ENCODE measurements at places on chromosomes 7 and 10.

DNA sequence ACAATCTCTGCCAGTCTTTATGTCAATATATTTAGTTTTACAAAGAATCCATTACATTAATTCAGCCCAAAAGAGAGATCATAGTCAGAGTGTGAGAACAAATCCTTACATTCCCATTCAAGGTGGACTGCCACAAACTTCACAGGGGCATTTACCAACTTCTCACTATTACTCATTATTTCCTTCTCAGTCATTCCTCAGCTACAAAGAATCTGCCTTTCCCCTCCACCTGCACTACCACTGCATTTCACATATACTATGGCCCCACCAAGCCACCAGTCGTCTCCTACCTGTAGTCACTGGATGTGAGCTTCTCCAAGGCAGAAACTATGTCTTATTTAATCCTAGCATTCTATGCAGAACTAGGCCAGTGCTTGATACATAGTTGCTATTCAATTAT is 94.3 kb downstream of the USP6NL start:
- no peak for DNase-seq

DNA sequence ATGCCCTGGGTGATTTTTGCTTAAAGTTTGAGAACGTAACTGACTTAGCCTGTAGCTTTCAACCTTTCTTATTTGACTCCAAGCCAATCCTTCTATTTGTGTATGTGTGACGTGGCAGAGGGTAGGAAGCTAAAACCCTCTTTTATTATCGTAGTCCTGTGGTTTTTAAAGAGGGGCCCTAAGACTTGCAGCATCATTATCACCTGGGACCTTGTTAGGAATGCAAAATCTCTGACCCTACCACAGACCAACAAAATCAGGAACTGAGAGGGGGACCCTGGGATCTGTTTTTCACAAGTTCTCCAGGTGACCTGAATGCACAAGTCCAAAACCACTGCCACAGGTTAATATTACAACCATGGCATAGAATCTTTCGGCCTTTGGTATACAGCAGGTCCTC is 80.1 kb downstream of the OSBPL3 start:
- no peak for DNase-seq

DNA sequence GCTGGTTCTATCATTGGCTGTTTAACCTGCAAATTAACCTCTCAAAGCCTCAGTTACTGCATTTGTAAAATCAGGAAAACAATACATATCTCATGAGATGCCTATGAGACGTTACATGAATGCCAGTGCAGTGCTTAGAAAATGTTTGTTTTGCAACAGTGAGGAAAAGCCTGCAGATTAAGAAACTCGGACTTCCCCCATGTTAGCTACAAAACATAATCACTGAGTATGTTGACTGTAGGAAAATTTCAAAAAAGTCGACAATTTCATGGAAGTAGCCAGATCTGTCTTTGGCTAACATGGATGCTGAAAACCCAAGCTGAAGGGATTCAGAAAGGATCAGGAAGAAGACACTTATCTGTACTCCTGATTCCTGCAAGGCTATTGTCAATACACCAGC is 121.4 kb downstream of the TRIL start:
- DNase-seq: no peak

DNA sequence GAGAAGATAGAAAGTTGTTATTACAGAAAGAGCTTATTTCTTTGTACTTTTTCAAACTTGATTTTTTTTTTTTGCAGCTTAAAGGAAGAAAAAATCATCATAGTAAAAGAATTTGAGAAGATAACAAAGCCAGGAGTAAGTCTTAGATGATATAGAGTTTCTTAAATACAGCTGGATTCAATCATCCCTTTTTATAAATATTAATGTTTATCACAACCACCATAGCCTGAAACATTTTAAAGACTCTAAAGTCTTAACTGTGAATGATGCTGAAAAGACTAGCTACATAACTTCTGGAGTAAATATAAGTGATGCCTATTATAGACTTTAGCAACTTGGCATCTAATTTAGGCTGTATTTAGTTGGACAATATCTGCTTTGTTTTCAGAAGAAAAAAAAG is 54.8 kb upstream of the FGL2 start:
- no peak for DNase-seq

DNA sequence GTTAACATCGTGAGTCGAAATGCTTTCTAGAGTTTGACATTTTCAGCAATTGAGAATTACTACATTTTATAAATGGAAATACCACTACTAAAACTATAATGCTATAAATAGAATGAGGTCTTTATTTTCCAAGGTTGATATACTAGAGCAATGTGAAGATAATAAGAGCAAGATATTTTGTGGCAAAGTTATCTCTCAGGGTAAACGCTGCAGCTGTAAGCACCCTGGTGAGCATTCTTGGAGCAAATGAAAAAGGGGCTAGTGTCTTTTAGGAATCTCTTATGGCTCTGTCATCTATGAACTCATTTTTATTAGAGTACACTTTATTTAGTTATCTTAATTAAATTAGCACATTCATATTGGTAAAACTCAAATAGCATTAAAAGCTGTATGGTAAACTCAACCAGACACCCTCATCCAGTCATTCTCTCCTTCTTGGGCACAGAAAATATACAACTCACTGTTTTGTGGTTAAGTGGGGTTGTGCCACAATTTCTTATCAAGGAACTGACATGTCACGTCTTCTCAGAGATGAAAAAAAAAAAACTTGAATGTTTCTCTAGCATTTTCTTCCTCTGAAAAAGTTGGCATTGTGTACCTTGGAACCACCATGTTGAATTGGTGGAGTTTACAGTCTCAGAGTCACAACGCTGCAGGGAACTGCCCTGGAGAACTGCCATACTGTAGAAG is 289.5 kb upstream of the PFKP start:
- no peak for DNase-seq

DNA sequence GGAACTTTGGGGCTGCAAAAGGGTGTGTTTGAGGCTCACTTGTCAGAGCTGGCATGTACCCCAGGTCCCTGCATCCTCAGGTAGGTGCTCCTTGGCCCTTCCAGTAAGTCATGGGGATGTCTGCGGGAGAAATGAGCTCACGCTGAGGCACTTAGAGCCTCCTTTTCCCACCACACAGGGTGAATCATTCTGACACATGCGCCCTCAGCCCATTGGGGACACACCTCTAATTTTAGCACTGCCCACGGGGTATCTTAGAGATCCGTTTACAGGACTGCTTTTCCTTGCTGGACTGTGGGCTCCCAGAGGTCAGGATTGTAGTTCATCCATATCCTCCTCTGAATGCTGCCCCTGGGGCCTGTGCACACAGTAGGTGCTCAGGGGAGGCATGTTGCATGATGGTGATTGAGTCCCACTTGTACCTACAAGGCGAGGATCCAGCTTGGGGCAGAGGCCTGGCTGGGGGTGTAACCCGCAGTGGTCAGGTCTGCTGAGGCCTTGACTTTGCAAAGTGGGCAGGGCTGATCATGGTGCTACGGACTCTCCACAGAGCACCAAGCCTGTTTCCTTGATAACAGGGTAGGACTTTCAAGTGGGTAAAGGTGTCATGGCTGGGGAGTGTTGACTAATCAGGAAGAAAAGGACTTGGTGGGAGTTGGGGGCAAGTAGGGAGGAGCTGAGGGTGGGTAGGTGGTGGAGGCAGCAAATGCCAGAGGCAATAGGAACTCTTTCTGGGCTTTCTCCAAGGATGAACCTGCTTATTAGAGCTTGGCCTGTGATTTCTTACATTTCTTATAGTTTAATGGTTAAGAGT is 5.8 kb downstream of the TSPAN15 start:
- DNase-seq: no peak

- DNase-seq: no peak
Observed at GRCh38 chr7:28434510-28434909, 22.2 kb downstream of the CREB5 start.

DNA sequence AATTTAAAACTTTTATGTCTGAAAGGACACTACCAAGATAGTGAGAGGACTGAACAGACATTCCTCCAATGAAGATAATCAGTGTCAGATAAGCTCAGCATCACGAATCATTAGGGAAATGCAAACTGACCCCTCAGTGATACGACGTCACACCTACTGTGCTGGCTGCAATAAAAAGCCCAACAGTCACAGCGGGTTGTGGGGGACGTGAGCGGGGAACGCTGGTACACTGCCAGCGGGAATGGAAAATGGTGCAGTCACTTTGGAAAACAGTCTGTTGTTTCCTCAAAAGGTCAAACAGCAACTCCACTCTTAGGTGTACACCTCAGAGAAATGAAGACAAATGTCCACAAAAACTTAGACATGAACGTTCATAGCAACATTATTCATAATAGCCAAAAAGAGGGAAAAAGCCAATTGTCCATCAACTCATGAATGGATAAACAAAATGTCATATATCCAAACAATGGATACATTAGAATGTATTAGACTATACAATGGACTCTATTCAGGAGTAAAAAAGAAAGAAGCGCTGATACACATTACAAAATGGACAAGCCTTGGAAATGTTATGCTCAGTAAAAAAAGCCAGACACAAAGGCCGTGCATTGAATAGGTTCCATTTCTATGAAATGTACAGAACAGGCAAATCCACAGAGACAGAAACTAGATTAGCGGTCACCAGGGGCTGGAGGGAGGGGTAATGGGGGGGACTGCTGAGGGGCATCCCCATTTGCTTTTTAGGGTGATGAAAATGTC is 2.4 kb upstream of the ECHS1 start:
- no peak for DNase-seq

DNA sequence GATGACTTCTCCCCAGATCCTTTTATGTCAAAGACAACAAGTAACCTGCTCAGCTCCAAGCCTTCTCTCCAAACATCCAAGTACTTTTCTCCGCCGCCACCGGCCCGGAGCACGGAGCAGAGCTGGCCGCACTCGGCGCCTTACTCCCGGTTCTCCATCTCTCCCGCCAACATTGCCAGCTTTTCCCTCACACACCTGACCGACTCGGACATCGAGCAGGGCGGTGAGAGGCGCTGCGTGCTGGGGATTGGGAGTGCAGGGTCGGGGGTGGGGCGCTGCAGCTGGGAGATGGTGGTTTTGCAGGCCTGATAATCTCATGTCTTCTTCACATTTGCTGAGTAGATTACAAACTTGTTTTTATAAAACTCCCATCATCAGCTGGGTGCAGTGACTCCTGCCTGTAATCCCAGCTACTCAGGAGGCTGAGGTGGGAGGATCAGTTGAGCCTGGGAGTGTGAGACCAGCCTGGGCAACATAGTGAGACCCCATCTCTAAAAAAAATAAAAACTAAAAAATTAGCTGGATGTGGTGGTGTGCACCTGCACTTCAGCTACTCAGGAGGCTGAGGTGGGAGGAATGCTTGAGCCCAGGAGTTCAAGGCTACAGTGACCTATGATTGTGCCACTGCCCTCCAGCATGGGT is 7.2 kb upstream of the BHLHA15 start:
- DNase-seq: no peak

- no peak for DNase-seq
Observed at GRCh38 chr10:871951-872403, 59.5 kb downstream of the LARP4B start.

- no peak for DNase-seq
Observed at GRCh38 chr10:61804414-61804813, 97.1 kb upstream of the ARID5B start.

DNA sequence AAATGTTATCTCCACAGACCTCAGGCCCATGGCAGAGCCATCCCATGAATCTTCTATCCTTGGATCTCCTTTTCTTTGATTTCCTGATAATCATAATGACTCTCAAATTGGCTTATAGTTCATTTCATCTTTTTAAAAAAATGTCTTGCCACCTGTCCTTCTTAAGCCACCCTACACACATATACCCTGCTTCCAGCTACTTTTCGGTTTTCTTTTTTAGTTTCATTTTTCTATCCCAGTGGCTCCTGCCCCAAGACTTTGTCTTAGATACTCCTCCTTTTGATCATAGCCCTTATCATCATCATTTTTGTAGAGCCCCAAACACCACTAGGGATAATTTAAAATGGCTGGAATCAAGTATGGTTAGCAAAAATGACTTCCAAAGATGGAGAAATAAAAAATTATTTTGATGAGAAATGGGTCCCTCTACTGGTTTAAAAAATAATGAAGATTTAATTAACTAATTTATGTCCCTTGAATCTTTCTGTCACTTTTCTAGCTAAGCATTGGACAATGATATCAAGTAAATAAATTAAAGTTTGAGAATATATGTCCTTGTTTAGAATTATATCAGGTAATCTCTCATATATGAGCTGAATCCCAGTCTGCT is 277.3 kb upstream of the SEMA3D start:
- DNase-seq: no peak
